ENCODE measurements at places on chromosomes 5 and 9.

DNA sequence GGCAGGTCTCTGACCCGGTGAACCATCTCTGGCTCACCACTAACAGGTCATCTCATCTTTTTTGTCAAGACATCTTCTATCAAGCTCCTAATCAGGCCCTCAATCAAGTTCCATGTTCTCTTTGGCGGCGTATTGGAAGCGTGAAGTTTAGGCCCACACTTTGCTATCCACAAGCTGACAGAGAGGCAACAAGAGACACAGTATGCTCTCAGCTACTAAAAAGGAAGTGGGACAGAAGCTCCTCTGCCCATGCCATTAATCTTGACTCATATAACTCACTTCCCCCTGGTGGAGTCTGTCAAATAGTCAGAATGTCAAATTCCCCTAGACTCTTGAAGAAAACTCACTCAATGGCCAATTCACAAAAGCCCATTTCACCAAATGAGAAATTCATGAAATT, 77.6 kb upstream of the TMC1 start:
- no peak for DNase-seq

DNA sequence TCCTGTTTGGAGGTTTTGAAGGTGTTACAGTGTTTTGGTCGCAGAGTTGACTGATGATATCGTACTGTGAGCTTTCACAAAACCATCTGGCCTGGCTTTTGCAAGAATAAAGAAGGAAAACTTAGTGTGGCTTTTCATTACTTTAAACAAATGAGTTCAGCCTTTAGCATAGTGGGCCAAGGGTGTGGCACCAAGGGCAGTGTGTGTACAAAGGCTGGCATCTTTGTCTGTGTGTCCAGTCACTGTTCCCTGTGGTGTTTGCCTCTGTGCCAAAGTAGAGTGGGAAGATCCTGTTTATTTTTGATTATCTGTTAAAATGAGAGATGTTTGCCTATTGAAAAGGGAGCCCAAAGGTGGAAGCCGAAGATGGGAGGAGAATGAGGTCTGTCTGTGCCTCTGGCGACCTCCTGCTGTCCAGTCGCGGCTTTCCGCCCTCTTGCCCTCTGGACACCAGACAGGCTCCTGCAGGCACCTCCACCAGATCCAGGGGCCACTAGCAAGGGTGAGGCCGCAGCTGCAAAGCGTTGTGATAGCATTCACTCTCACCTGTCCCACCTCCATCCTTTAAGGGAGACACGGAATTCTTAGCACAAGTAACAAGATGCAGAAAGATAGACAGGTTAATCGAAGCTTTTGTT, 113.7 kb downstream of the TRIO start:
- DNase-seq, result no peak

GRCh38 chr5:130546211-130546610, 618.8 kb downstream of the HINT1 start:
- DNase-seq, result no peak

DNA sequence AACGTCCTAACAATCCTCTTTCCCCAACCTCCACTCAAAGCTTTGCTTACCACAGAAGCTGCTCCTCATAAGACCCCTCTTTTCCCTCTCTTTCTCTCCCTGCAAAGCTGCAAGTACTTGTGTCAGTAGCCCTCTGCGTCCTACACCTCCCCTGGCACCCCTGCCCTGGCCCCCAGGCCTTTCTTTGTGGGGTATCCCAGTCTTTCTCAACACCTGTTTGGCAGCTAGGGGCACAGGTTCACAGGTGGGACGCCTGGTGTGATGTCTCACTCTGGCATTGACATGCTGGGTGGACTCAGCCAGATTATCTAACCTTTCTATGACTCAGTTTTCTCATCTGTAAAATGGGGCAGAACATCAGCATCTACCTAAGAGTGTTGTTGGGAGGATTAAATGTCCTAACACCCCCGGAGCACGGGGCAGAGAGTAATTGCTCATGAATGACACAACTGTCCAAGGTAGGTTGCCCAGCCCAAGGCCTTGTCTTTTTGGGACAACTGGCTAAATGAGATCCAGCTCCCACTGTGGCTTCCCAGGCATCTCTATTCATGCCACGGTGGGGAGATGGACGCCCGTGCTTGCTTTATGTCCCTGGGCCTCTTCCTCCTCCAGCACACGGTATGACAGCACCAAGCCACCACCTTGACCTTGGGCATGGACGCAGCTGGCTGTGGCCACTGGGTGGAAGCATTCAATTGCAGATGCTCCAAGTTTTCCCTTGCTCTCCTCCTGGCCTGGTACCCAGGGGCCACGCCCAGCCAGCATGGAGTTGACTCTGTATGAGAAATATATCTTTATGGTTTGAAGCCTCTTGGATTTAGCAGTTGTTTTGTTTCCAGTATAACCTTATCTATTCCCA, 190.4 kb downstream of the RGS3 start:
- no peak for DNase-seq

- peak; percentile 76 for DNase-seq
Observed at GRCh38 chr9:127785023-127785932, 556 bp upstream of the CDK9 start.

GRCh38 chr9:113724202-113724601, 151.9 kb upstream of the ZNF618 start:
- no peak for DNase-seq

GRCh38 chr5:82817897-82818676, 259.1 kb downstream of the TMEM167A start:
- DNase-seq, result no peak

- no peak for DNase-seq
Observed at GRCh38 chr9:137075275-137075775, 2.0 kb upstream of the UAP1L1 start.

DNA sequence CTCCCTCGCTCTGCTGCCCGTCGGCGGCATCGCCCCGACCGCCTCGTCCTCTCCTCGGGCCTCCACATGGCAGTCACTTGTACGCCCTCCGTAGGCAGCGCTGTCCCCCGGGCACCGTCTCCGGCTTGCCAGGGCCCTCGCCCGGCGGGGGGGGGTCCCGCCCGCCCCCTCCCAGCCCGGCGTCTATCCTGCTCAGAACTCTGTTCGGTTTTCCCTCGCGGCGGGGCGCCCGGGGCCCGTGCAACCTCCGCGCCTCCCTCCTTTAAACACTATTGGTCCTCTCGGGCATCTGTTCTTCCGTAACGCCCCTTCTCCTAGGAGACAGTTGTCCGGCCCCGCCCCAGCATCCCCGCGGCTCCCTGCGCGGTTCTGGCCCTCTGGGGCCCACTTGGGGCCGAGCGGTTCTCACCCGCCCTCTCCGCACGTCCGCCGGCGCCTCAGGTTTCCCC, 831 bp downstream of the ODF2 start:
- DNase-seq, result peak; percentile 23

- DNase-seq, result no peak
Observed at GRCh38 chr5:138949988-138950387, 74.9 kb upstream of the LRRTM2 start.

DNA sequence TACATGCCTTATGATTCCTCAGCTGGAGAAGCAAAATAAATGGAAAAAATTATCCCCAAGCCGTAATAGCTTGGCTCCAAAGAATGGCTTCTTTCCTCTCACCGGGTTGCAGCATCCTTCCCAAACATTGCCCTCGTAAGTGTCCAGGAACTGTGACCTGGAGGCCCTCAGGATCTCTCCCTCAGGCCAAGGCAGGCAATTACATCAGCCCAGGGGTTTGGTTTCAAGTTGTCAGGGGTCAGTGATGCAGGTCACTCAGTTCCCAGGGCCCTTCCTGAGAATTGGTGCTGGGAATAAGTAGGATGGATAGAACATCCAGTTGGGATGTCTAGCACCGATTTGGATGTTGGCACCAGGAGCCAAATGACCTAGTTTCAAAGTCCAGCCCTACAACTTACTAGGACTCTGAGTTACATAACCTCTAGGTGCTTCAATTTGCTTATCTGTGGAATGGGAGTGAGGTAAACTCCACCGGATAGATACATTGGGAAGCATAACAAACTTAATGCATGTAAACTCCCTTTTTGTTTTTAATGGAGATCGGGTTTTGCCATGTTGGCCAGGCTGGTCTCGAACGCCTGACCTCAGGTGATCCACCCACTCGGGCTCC, 133.5 kb upstream of the DAP start:
- no peak for DNase-seq

DNA sequence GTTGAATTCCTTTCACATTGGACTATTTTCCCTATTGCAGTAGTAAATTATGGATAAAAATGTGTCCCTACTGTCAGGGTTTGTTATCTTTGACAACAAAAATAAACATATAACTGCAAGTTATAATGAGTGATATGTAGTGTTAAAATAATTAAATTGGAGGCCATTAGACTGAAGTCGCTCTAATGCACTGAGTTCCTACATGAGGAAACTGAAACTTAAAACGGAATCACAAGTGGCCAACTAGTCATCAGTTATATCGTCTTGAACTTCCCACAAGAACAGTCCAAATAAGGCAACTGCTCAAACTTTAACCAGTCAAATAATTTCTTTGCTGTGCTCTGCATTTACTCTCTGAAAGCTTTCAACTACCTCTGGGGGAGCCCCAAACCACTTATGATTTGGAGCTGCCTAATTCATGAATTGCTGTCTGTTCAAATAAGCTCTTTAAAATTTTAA, 2.1 kb upstream of the IFT74 start:
- DNase-seq, result no peak

DNA sequence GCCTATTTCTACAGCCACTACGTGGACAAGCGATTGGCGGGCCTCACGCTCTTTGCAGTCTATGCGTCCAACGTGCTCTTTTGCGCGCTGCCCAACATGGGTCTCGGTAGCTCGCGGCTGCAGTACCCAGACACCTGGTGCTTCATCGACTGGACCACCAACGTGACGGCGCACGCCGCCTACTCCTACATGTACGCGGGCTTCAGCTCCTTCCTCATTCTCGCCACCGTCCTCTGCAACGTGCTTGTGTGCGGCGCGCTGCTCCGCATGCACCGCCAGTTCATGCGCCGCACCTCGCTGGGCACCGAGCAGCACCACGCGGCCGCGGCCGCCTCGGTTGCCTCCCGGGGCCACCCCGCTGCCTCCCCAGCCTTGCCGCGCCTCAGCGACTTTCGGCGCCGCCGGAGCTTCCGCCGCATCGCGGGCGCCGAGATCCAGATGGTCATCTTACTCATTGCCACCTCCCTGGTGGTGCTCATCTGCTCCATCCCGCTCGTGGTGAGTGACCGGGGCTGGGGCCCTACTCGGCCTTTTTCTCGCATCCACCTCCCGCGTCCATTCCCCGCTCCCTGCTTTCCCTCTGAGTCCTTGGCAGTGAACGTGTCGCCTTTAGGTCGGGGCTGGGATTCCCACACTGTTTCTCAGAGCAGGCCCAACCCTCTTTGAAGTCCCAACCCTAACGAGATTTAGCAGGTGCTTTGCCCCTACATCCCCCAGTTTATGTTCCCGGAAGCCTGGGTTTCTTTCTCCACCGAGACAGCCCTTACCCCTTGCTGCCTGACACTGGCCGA, 1.8 kb downstream of the PTGER4 start:
- no peak for DNase-seq

DNA sequence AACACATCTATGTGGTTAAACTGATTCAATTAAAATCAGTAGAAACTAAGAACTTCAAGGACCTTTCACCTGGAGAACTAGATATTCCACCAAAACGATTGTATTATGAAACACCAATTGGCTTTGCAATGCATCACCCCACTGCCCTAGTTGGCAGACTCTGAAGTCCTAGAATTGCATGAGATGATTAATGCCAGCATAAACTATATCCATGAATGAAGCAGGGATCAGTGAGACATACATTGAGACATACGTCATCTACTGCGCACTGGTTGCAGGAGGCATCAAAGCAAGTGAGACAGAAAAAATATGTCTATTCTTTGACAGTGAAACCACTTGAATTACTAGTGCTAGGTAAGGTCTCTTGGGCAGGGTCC, 9.7 kb upstream of the ZNF354A start:
- no peak for DNase-seq

- no peak for DNase-seq
Observed at GRCh38 chr5:116898917-116899316, 324.3 kb upstream of the SEMA6A start.

DNA sequence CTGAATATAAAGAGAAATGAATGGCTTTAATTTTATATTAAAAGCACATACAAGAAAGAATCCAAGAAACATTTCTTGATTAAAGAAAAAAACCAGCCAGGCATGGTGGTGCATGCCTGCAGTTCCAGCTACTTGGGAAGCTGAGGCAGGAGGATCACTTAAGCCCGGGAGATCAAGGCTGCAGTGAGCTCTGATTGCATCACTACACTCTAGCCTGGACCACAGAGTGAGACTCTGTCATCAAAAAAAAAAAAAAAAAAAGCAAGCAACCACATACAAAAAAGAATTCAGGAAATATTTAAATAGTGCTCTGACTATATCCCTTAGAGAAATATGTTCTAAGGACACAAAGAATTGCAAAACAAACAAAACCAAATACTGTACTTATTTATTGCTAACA, 2.5 kb upstream of the PLAC8L1 start:
- no peak for DNase-seq

DNA sequence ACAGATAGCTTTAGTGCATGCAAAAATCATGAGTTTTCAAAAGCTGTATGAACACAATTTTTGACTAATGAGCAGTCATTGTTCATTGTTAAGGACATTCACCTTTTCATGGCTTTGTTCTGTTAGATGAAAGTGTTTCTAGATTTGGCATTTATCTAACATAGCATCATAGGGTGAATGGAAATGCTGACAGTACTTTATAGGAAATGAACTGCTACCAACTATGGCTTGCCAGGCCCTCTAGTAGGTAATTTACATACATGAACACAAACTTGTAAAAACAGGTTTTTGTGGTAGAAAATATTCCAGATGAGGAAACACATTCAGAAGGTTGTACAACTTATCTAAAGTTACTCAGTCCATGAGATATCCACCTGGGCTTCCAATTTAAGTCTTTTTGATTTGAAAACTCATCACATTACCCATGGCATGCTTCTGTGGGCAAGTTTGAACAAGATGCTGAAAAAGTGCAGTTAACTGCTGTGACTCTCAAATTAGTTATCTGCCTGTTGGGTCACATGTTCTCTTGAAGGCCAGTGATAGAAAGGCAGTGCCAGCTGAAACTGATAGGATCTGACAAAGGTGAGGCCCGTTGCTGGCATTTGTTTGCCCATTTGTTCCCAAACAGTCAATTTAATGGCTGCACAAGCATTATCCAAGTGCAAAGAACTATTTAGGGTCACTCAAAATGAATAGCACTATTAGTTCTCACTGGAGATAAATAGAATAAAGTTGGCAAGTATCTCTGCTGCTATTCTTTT, 399.1 kb downstream of the MAN2A1 start:
- no peak for DNase-seq

GRCh38 chr5:7412409-7412808, 16.5 kb downstream of the ADCY2 start:
- DNase-seq, result no peak

DNA sequence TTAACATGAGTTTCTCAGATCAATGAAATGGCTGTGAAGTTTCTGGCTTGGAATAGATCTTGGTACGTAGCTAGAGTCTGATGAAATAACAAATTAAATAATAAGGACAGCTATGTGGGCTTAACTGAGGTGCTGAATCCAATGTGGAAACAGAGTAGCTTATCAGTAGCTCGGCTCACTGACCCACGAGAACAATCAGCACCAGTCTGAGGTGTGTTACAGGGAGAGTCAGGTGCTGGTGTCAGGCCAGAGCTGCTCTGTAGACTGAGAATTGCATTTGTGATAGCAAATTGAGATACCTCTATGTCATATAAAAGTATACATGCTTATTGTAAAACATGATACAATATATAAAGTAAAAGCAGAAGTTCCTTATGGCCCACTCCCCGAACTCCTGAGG, 21.2 kb upstream of the CCL28 start:
- no peak for DNase-seq

GRCh38 chr5:172644266-172644665, 3.2 kb downstream of the NEURL1B start:
- DNase-seq, result no peak

- DNase-seq, result no peak
Observed at GRCh38 chr9:4192450-4192849, 107.4 kb downstream of the GLIS3 start.

GRCh38 chr5:155434681-155435080, 421.1 kb downstream of the KIF4B start:
- no peak for DNase-seq
